ENCODE measurements at places on chromosomes 7 and 10.

- no peak for DNase-seq
Observed at GRCh38 chr7:100900978-100901377, 5.3 kb upstream of the ACHE start.

GRCh38 chr10:86965986-86966654, 2.2 kb upstream of the ADIRF start:
- DNase-seq, result no peak

- DNase-seq, result no peak
Observed at GRCh38 chr7:156020566-156020965, 208.3 kb upstream of the SHH start.

DNA sequence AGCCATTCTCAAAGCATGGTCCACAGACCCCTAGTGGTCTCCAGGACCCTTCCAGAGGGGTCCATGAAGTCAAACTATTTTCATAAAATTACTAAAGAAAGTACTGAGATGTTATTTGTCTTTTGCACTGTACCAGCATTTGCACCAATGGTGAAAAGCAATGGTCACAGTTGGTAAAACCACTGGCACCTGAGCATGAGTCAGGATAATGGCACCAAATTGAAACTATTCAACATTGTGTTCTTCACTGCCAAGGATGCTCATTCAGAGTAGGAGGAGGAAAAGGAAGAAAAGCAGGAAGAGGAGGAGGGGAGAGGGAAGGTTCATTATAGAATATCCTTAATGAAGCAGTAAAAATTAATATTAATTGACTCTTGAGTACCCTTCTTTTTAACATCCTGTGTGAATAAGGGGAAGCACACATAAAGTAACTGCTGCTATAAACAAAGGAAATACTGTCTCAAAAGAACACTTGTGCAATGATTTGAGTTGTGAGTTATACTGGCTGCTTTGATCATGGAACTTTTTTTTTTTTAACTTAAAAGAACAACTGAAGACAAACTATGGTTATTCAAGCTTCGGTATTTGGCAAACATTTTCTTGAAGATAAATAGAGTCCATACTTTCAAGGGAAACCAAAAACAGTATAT, 60.2 kb downstream of the MPP7 start:
- no peak for DNase-seq

DNA sequence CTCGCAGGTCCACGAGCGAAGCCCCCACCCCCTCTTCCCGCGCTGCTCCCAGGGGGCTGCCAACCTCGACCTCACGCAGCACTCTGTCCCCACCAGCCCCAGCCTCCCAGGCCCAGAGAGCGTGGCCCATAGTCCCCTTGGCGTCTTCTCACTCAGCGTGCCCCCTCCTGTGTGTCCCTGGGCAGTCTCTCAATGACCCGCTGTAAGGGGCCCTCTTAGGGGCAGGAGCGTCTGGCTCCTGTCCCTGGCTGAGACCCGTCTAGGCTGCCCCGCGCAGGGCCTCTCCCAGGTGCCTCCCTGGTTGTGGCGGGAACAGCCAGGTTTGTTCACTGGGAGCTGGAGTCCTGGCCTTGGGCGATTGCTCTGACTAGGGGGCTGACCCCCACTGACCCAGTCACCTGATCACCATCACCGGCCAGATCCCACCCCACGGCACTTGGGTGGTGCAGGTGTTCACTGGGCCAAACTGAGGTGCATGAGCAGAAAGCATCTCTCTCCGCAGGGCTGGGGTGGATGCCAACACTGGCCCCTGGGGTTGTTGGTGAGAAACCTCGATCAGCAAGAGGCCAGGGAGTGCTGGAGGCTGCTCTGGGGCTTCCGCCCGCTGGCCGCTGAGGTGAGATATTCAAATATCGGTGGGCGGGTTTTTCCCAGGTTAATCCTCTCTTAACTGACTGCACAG, 12.6 kb upstream of the WDFY4 start:
- DNase-seq, result no peak

- no peak for DNase-seq
Observed at GRCh38 chr7:100342765-100343164, 15.2 kb upstream of the PILRB start.

- no peak for DNase-seq
Observed at GRCh38 chr10:110074758-110075671, 67.2 kb downstream of the ADD3 start.

DNA sequence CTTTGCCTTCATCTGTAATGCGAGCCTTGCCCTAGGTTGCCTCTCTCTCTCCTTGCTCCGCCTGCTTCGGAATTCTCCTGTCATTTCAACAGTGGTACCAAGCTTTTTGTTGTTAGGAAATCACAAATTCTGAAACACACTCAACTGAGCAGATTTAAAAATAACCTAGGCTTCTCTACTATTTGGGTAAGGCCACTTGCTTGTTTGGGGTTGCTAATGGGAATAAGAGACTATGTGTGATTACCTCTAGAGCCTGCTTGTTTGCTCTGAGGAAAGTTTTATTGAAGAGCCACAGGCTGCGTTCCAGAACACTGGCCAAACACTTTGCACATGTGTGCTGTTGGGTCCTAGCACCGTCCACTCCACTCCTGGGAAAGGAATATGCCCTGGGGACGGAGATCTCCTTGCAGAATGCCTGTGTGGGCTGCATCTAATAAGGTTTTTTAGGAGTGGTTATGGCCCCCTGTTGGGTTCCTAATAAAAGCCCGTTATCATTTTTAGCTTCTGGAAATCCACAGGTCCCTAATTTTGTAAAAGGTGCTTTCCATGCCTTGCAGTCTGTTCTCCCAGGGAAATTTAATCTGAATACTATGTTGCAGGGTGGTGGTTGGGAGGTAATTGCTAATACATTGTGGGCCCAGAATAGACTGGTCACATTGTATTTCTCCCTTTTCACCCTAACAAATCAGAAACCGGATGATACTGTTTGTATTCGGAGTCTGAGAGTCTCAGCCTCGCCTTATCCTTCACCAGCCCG, 68.7 kb upstream of the KLF6 start:
- no peak for DNase-seq

GRCh38 chr10:49287689-49288340, 11.2 kb upstream of the C10orf71 start:
- no peak for DNase-seq

DNA sequence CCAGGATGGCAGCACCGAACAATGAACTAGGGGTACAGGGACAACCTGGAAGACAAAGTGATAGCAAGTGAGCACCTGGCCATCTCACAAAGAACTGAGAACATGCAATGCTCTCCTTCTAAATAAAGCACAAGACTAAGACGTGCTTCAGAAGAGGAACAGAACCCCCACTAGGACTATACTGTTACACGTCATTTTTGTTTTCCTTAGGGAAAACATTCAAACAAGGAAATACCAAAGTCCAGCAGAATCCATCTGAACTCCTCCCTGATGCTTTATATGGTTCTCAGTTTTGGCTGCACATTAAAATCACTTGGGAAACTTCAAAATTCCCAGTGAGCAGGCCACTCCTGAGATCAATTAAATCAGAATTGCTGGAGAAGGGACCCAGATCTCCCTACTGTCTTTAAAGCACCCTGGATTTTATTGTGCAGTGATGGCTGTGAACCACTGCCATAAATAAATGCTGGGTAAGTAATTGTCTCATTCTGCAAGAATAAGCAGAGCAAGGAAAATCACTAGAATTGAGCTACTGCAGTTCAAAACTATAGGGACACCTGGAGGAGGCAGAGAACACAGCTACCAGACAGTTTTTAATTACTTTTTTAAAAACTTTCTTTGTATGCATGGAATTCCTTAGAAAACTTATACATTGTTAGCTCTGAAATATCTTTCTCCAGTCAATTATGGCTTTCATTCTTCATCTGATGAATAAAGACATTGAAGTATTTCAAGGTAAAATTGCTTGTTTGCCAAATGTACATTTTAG, 866.5 kb upstream of the GHITM start:
- DNase-seq, result no peak

DNA sequence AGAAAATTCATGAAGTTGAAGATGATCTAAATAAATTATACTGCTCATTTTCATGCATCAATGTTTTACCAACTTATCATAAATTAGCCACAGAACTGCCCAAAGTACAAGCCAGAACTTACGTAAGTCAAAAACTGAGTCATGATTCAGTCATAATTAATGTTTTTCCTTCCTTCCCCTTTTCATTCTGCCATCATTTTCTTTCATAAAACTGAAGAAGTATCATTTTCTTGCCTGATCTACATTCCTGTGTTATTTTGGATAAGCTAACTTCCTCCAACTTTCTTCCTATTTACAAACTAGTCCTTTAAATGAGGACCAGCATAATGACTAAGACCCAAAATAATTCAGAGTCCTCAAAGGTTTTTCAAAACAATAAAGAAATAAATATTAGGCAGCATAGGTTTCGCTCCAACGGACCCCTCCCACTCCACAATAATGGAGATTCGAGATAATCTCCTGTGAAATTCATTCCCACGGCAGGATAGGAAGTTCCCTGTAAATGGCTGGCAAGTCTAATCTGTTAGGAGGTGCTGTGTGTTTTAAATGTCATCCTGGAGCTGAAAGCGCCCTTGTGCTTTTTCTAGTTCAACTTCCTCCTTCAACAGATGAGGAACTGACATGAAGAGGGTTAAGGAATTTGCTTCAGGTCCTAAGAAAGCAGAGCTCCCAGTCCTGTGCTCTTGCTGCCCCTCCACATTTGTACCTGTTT, 218.9 kb downstream of the DOCK4 start:
- DNase-seq, result no peak

DNA sequence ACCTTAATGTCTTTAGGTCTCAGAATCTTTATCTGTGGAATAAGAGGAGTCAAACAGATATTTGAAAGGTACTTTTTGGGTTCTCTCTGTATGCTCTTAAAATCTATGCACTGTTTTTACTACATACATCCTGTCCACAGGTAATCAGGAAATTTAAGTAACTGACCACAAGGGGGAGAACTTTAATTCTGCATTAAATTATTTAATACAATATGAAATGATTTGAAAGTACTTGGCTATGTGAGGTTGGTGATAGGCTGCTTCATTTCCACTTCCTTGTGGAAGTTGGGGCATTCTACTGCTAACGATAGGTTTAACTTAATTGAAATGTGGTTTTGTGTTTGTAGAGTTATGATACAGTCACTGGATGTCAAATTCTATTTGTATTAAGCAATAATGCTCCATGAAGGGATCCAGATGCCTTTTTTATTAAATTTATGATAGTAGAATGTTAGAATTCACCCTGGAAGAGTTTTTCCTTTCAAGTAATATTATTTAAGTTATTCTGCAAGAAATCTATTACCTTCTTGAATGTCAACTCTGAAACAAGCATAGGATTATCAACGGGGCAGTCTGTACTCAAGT, 6.0 kb downstream of the TEX47 start:
- no peak for DNase-seq

GRCh38 chr7:30505174-30505697, 607 bp upstream of the GGCT start:
- no peak for DNase-seq

GRCh38 chr10:70807556-70807955, 8.2 kb upstream of the SGPL1 start:
- DNase-seq, result no peak

DNA sequence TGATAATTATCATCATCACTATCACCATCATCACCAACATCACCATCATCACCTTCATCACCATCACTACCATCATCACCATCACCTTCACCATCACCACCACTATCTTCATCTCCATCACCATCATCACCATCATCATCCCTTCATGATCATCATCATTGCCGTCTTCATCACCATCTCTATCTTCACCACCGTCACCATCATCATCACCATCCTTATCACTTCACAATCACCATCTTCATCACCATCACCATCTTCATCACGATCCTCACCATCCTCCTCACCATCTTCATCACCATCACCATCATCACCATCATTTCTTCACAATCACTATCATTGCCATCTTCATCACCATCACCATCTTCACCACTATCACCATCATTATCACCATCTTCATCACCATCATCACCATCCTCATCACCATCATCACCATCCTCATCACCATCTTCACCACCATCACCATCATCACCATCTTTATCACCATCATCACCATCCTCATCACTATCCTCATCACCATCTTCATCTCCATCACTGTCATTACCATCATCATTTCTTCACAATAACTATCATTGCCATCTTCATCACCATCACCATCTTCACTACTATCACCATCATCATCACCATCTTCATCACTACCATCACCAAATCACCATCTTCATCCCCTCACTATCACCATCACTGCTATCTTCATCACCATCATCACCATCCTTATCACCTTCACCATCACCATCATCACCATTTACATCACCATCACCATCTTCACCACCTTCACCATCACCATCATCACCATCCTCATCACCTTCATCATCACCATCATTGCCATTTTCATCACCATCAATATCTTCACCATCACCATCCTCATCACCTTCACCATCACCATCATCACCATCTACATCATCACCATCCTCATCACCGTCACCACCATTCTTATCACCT, 72.4 kb upstream of the DNAAF5 start:
- no peak for DNase-seq

GRCh38 chr7:120553491-120553890, 280.5 kb downstream of the KCND2 start:
- DNase-seq, result no peak

DNA sequence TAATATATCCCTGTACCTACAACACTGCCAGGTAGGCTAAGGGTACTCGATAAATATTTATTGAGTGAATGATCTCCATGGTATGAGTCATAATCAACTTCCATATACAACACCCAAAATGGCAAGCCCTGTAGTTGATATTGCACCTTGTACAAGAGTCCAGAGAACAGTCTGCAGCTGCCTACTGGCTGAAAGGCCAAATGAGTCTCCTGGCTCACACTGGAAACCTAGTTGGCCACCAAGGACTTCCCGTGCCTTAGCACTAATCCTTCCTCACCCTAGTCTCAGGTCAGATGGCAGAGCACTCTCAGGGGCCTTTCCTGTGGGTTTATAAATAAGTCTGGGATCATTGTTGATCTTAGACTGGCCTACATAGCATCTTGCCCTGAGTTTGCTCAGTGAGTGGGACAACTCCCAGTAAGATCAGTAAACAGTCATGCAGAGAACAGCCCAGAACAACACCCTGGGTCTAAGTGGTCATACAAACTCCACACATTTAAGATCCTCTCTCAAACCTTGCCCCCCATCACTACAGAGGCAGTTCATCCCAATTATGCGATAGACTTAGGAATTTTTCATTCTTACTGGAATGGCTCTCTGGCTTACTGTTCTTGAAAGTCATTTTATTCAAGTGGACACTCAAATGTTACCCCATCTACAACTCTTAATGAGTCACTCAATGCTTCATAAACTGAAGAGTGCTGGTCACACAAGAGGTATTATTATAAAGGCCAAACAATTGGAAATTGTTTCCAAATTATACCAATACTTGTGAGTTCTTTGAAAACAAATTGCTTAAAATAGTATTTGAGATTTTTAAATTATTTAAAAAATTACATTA, 14.7 kb upstream of the SLC16A9 start:
- DNase-seq, result no peak

DNA sequence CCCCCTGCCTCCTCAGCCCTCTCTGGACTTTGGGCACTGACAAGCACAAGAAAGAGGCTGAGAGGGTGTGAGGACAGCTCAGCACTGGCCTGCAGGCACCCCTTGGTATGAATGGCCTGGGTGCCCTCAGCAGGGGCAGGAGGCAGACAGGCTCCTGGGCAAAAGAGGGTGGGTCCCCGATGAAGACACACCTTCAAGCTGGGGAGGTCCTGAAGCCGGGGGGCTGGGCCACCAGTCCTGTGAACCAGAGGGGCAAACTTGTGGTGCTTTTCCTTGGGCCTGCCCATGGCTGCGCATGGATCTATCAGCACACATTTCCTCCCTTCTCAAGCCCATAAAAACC, 22.8 kb downstream of the FAM241B start:
- no peak for DNase-seq
